ENCODE measurements at places on chromosomes 11 and 22. TPM values are rescaled to one million over a fixed set of nuclear protein-coding genes. Genes with fewer than 3 reads are reported as not detected.

The BEST1 gene
- total RNA-seq = 1.4 TPM

The C11orf86 gene
- total RNA-seq = not detected

The ALX4 gene
- total RNA-seq = not detected

The CD44 gene
- total RNA-seq = 755 TPM

The OR52K2 gene
- not detected for total RNA-seq

The OR8B8 gene
- total RNA-seq = not detected

The CENPM gene
- 21.0 TPM for total RNA-seq

The CRYBA4 gene
- not detected for total RNA-seq

The KRTAP5-7 gene
- not detected for total RNA-seq

The SMTNL1 gene
- total RNA-seq = not detected

The BUD13 gene
- 10.3 TPM for total RNA-seq

The C11orf16 gene
- total RNA-seq = not detected

The MS4A6E gene
- total RNA-seq = not detected

The SLC5A1 gene
- total RNA-seq = not detected

The FEN1 gene
- 13.3 TPM for total RNA-seq

The OR56A1 gene
- total RNA-seq = under 0.01 TPM
